M059J (cell line): ENCODE measurements at places on chromosomes 7 and 10. TPM values are rescaled to one million over a fixed set of nuclear protein-coding genes. Genes with fewer than 3 reads are reported as not detected.

The AIMP2 gene
- total RNA-seq = 121 and 130 TPM in 2 replicates

The GRM3 gene
- not detected in 2 replicates for total RNA-seq

The OPN1SW gene
- total RNA-seq = not detected in 2 replicates

The ZNF716 gene
- not detected in 2 replicates for total RNA-seq

The AGBL3 gene
- 0.84 and 1.8 TPM in 2 replicates for total RNA-seq

The ANXA8L1 gene
- 0.37 and 2.9 TPM in 2 replicates for total RNA-seq

The RPP30 gene
- total RNA-seq = 114 and 121 TPM in 2 replicates

The C1QL3 gene
- not detected in 2 replicates for total RNA-seq

The BMPER gene
- 1.5 and 2.3 TPM in 2 replicates for total RNA-seq

The LIPM gene
- not detected in 2 replicates for total RNA-seq

The ZNF138 gene
- total RNA-seq = 6.7 and 9.2 TPM in 2 replicates

The FERD3L gene
- total RNA-seq = not detected in 2 replicates

The HTR7 gene
- total RNA-seq = 20.5 and 36.5 TPM in 2 replicates

The FUOM gene
- 0.27 and 6.5 TPM in 2 replicates for total RNA-seq

The AFAP1L2 gene
- total RNA-seq = 0.44 and 1.7 TPM in 2 replicates

The MCM7 gene
- 146 and 183 TPM in 2 replicates for total RNA-seq

The SEMA3A gene
- 13.6 and 20.1 TPM in 2 replicates for total RNA-seq

The GAD2 gene
- not detected in 2 replicates for total RNA-seq

The LLCFC1 gene
- total RNA-seq = not detected in 2 replicates

The ADAM22 gene
- total RNA-seq = 0.74 and 1.4 TPM in 2 replicates

The OR6B1 gene
- total RNA-seq = not detected in 2 replicates
